K562 (cell line): ENCODE measurements at places on chromosomes 4 and X. TPM values are rescaled to one million over a fixed set of nuclear protein-coding genes. Genes with fewer than 3 reads are reported as not detected.

LRIT3 gene
- not detected in 2 replicates for total RNA-seq

- no peak overlapping the region for H3K27ac ChIP-seq
- no peak overlapping the region for H3K4me3 ChIP-seq
- no peak for DNase-seq
- H3K27me3 ChIP-seq = no peaks in the 10 kb centered on the region
These were observed 281.2 kb downstream of the QDPR start for GRCh38 chr4:17230727-17231126.

- H3K27me3 ChIP-seq = no peaks in the 10 kb centered on the region
- no peak within 1 kb of the TSS for H3K27ac ChIP-seq
- no peak within 1 kb of the TSS for H3K4me3 ChIP-seq
- H3K4me1 ChIP-seq = peaks cover 6% of the 10 kb centered on the region; the same call in 1 of the 2 replicates
- DNase-seq = no peak
These were observed at the start of gene DAPP1 for GRCh38 chr4:99816545-99817308. TSS of gene DAPP1 (plus strand) at chr4:99816827. CDS start at chr4:99816914, 87 bp downstream.

DNA sequence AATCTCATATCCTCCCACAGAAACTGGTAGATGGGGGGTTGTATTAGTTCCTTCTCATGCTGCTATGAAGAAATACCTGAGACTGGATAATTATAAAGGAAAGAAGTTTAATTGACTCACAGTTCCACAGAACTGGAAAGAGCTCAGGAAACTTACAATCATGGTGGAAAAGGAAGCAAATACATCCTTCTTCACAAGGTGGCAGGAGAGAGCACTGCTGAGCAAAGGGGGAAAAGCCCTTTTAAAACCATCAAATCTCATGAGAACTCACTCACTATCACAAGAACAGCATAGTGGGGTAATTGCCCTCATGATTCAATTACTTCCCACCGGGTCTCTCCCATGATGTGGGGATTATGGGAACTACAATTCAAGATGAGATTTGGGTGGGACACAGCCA lies 250.5 kb upstream of the GPRIN3 start:
- H3K27me3 ChIP-seq = no peaks in the 10 kb centered on the region
- no peaks in the 10 kb centered on the region for H3K36me3 ChIP-seq
- DNase-seq = no peak
- no peak overlapping the region for H3K4me3 ChIP-seq
- H3K4me1 ChIP-seq = no peaks in the 10 kb centered on the region

DNA sequence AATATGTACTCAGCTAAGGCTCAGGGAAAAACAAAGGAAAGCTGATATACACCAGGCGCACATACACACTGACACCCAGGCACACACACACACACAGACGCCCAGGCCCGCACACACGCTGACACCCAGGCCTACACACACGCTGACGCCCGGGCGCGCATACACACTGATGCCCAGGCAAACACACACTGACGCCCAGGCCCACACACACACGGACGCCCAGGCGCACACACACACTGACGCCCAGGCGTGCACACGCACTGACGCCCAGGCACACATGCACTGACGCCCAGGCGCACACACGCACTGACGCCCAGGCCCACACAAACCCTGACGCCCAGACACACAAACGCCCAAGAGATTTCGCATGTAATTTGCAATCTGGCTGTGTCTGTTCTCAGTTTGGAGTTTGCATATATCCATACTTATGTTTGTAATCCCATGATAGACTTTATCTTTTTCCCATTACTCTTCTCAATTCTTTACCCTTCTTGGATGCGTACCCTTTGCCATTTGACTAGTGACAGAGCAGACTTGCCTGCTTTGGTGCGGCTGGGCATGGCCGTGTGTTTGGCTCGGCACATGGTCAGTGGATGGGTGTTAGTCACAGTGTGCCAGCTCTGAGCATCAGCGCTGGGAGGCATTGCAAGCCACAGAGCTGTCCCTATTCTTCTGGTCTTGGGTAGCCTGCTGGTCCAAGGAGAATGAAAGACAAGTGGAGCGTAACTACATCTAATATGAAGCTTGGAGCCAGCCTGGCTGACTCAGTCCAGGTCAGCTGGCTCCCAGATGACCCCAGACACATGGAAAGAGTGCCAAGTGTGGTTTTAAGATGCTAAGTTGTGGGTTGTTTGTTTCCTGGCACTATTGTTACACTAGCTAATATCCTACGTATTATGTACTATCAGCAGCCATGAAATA lies 632.4 kb upstream of the ZFP42 start:
- no peak for DNase-seq
- no peaks in the 10 kb centered on the region for H3K27me3 ChIP-seq
- H3K36me3 ChIP-seq = no peaks in the 10 kb centered on the region
- no peak overlapping the region for H3K4me3 ChIP-seq
- H3K4me1 ChIP-seq = no peaks in the 10 kb centered on the region

HERC6 gene
- total RNA-seq = 0.09 and 0.51 TPM in 2 replicates

GRCh38 chr4:144799486-144799885 lies 153.5 kb downstream of the HHIP start:
- H3K27me3 ChIP-seq = no peaks in the 10 kb centered on the region
- H3K4me3 ChIP-seq = no peak overlapping the region
- no peaks in the 10 kb centered on the region for H3K36me3 ChIP-seq
- no peak for DNase-seq
- no peak overlapping the region for H3K27ac ChIP-seq

DNA sequence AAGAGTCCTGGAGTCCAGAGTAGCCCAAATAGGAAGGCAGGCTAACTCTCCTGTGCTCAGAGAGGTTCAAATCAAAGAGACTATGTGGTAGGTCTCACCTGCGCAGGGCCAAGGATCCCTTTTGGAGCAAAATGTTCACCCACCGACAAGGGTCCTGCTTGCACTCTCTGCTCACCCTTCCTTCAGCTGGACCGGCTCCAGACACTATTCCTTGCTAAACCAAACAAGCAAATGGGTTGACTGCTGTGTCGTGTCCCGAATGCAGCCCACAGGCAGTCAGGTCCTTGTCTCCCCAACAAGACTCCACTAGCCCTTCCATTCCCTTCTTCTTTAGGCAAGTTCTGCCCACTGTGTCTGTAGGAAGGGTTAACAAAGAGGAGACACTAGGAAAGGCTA lies 760 bp downstream of the TRMT2B start:
- no peak for DNase-seq
- H3K27me3 ChIP-seq = no peaks in the 10 kb centered on the region
- 0 out of 3 replicates have a peak, but pooled peaks cover 4% of the 10 kb centered on the region for H3K36me3 ChIP-seq
- peak overlapping the region; percentile 95 for H3K27ac ChIP-seq
- H3K4me1 ChIP-seq = no peaks in the 10 kb centered on the region; the same call in 1 of the 2 replicates

DNA sequence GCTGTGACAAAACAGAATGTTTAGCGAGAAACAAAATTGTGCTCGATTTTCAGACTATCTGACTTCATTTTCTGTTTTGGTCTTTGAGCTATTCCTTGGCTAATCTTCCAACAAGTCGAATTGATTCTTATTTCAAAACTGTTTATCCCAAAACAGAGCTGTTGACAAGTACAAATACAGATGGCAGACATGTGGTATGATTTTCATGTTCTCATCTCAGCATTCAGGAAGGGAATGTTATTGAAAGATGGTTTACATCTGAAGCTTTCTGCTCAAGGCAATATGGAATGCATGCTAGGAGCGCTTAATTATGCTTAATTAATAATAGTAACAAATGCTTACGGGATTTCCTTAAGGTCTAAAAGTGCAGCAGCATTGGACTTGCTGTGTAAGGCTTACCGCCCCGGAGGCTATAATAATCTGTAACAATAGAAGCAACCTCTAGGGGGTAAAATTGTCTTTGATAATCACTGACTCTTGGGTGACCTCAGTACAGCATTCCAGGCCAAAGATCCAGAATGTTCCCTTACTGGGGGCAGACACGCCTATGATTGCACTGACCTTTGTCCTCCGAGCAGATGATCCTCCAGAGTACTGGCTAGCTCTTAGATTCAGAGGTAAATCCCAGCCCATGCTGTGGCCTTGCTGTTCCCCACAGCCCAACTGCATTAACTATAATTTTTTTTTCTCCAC lies 16.4 kb downstream of the LSM6 start:
- H3K27me3 ChIP-seq = no peaks in the 10 kb centered on the region
- H3K27ac ChIP-seq = no peak overlapping the region
- H3K36me3 ChIP-seq = peaks cover 40% of the 10 kb centered on the region
- DNase-seq = no peak
- H3K4me3 ChIP-seq = no peak overlapping the region

- H3K27me3 ChIP-seq = no peaks in the 10 kb centered on the region
- H3K4me1 ChIP-seq = no peaks in the 10 kb centered on the region
- H3K4me3 ChIP-seq = no peak overlapping the region
- no peak overlapping the region for H3K27ac ChIP-seq
- no peaks in the 10 kb centered on the region for H3K36me3 ChIP-seq
These were observed 420.8 kb downstream of the ARHGAP24 start for GRCh38 chr4:85895755-85896154.

DNA sequence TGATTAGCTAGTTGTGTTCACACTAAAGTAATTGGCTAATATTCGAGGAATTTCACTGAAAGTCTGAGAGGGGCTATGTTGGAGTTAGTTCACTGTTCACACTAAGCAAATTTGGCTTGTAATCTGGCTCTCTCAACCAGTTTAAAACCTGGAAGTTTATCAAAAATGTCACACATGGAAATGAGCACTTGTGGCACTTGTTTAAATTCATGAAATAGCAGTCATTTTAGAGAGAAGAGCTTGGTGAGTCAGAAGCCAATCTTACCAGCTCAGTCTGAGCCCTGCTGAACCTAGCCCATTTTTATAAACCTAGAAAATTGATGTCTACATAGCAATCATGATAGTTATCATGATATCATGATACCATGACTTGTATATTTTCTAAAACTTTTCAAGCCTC lies 90.7 kb upstream of the JADE1 start:
- peaks cover 3% of the 10 kb centered on the region; the same call in 1 of the 2 replicates for H3K4me1 ChIP-seq
- no peaks in the 10 kb centered on the region for H3K36me3 ChIP-seq
- no peaks in the 10 kb centered on the region for H3K27me3 ChIP-seq
- no peak overlapping the region for H3K27ac ChIP-seq

GRCh38 chr4:13881892-13882291 lies 254.4 kb upstream of the BOD1L1 start:
- DNase-seq = no peak
- H3K27ac ChIP-seq = no peak overlapping the region
- H3K27me3 ChIP-seq = no peaks in the 10 kb centered on the region

- H3K27me3 ChIP-seq = no peaks in the 10 kb centered on the region
- no peak overlapping the region for H3K4me3 ChIP-seq
- DNase-seq = no peak
- no peaks in the 10 kb centered on the region for H3K4me1 ChIP-seq
These were observed 316.6 kb upstream of the BOD1L1 start for GRCh38 chr4:13944095-13944511.

KCND1 gene
- total RNA-seq = 0.75 and 0.83 TPM in 2 replicates

- no peaks in the 10 kb centered on the region for H3K27me3 ChIP-seq
- no peak overlapping the region for H3K27ac ChIP-seq
- H3K4me3 ChIP-seq = no peak overlapping the region
- no peaks in the 10 kb centered on the region for H3K4me1 ChIP-seq
- DNase-seq = no peak
- H3K36me3 ChIP-seq = no peaks in the 10 kb centered on the region
These were observed 12.7 kb downstream of the ADGRA3 start for GRCh38 chr4:22502895-22503814.

GRCh38 chr4:28176942-28177341 lies 1316.3 kb downstream of the STIM2 start:
- H3K4me1 ChIP-seq = no peaks in the 10 kb centered on the region
- DNase-seq = no peak
- no peaks in the 10 kb centered on the region for H3K36me3 ChIP-seq
- H3K4me3 ChIP-seq = no peak overlapping the region

DNA sequence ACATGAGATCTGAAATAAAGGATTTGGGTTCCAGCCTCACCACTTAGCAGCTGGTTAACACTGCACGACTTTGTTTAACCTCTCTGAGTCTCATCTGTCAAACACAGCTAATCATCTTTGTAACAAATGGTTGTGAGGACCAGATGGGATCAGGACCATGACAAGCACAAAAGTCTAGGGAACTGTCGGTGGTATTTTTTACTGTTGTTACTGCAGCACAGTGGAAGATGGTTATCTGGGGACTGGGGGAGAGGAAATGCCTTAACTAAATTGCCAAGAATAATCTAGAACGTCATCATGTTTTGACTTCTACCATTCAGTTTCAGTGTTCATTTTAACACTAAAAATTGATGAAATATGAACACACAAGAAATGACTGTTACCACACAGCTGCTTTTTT lies 99.5 kb downstream of the ADGRA3 start:
- H3K4me3 ChIP-seq = no peak overlapping the region
- H3K27ac ChIP-seq = no peak overlapping the region
- H3K27me3 ChIP-seq = no peaks in the 10 kb centered on the region
- no peaks in the 10 kb centered on the region for H3K4me1 ChIP-seq
